ENCODE measurements at places on chromosomes 5 and 9.
A peak's percentile ranks its signal among the peaks of the same experiment; 100 is the strongest.

DNA sequence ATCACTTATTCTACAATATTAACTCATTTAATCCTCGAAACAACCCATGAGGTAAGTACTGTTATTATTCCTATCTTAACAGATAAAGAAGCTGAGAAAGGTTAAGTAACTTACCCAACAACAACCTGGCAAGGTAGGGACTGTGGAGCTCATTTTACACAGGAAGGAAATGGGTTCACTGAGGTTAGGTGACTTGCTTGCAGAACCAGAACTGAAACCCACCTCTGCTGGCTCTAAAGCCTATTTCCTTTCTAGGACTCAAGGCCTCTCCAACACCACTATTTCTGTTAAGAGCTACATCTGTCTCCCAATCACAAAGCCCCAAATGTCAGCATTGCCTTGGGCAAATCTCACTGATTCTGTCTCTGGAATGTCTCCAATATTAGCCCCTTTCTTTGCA, 38.9 kb upstream of the IFNK start:
- DNase-seq = no peak

GRCh38 chr9:133141833-133142595, 21.0 kb upstream of the RALGDS start:
- DNase-seq = no peak

DNA sequence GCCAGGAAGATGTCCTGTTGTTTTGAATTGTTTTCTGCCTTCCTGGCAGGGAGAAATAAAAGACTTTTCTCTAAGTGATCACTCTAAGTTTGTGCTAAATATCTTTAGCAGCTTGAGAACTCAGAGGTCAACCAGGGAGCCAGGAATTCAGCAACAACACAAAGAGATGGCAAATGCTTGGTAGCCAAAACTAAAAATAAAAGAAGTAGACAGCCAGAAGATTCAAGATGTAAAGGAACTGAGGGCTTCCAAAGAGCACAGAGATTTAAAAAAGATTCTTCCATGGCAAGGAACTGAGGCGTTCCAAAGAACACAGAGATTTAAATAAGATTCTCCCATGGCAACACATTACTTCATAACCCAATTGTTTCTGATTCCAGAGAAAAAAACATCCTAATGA, 9.6 kb downstream of the DNAH5 start:
- no peak for DNase-seq

DNA sequence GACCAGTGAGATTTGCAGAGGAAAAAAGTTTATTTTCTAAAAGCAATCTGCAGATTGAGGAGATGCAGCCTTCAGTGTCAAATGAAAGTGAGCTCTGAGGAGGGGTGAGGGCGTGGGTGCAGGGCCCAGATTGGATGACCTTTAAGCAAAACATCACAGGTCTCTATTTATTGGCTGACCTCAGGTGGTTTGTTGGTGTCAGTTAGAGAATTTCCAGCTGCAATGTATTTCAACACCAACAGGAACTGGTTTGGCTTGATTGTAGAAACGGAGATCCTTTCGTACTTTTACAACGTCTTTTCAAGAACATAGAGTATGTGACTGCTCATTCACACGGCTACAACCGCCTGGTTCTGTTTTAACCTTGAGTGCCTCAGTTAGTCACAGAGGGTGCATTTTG, 1069.1 kb downstream of the EFNA5 start:
- peak; percentile 17 for DNase-seq

- no peak for DNase-seq
Observed at GRCh38 chr5:891837-892393, 686 bp downstream of the BRD9 start.

DNA sequence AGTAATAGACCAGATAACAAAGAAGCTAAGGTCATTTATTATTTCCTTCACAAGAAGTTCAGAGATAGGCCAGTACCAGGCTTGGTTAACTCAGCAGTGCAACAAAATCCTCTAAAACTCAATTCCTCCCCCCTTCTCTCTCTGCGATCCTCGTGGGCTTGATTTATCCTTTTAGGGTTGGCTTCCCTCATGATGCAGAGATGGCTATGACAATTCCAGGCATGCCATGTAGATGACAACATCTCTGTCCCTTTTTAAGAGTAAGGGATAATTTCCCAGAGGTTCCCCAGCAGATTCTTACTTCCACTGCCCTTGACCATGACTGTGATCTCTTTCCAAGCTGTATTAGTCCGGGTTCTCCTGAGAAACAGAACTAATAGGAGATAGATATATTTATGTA, 28.7 kb upstream of the DAP start:
- no peak for DNase-seq

DNA sequence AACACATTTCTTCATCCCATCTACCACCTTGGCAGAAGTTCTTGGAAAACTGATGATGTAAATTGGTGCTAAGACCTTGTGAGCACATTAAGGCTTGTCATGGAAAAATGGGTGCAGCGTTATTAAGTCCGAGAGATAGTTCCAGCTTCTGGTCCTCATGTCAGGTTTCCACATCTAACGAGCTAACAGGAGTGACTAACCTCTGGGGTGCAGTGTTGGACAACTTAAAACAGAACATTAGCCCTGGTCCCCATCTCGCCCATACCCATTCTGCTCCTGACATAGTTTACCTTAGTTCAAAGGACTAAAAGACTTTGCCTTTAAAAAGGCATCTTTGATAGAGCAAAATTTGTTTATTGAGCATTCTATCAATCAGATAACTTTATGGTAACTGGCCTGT, 128.0 kb downstream of the SLC1A3 start:
- DNase-seq = no peak

GRCh38 chr9:91942201-91942600, 7.8 kb downstream of the ROR2 start:
- DNase-seq = no peak

DNA sequence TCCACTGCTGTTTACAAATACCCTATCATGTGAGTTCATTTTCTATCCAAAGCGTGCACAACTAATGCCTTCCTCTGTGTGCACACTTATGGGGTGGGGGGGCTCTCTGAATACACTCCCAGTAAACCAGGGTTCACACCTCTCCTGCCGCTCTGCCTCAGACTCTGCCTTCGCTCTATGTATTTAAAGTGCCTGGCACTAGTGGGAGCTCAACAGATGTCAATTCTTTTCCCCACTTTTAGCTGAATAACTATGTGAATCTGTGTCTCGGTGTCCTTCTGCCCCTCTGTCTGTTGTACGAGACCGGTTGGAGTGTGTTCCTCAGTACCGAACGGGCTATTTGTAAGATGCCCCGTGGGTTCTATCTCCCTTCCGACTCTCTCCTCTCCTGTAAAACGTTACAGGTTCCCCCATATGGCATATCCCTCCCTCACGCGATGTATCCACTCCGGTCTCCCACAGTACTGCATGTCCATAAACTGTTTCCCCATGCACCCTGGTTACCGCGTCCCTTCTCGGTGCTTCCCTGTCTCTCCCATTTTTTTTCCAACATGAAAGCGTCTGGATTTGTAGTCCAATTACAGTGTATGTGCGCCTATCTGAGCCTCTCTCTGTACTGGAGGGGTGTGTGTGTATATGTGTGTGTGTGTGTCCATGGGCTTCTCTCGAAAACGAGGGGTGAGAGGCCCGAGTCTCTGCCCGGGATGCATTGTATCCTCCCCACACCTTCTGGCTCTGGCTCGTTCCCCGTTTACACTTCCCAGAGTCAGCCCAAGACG, 1.6 kb downstream of the ELL2 start:
- DNase-seq = peak; percentile 21

DNA sequence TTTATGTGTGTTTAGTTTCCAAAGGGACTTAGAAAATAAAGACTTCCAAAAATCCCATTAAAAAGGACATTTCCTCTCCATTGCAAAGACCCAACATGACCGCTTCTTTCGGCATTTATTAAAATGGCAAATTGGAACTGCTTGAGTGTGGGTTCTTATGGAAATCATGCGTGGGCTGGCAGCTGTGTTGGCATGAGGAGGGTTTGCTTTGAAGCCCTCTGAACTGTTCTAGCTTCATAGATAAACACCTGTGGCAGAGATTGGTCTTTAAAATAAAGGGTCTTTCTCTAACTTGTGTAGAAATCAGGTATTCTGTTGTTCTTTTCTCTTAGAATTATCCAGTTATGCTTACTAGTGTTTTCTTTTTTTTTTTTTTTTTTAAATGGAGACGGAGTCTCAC, 55.9 kb upstream of the TEX48 start:
- no peak for DNase-seq

DNA sequence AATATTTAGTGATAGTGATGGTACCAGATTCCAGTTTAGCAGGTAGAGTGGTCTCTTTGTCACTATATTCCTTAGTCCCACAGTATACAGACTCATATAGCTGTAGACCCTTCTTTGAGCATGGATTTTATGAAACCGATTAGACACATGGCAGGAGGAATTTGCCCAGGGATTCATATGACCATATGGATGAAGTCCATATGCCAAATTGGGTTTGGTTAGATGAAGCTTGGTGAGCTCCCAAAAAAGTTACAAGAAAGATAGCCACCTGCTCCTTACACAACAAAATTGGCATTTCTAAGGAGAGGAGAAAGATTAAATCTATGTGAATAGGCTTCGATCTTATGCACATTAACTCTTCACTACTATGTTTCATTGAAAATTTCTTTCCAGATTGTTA, 211.4 kb downstream of the CWC27 start:
- DNase-seq = no peak

DNA sequence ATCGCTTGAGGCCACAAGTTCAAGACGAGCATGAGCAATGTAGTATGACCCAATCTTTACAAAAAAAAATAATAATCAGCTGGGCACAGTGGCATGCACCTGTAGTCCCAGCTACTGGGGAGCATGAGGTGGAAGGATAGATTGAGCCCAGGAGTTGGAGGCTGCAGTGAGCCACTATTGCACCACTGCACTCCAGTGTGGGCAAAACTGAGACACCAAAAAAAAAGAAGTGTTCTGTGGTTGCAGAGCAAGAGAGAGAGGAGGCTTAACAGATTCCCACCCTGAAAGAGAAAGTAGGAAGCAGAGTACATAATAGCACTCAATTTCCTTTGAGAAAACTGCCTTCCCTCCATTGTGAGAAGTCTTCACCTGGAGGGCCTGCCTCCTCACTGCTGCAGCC, 52.6 kb downstream of the ALDH7A1 start:
- no peak for DNase-seq
